ENCODE measurements at places on chromosomes 3 and 15.

- no peak for DNase-seq
Observed at GRCh38 chr15:80260551-80260950, 8.5 kb upstream of the CTXND1 start.

- DNase-seq = peak; percentile 71
Observed at GRCh38 chr3:194141415-194142155, 5.6 kb downstream of the HES1 start.

DNA sequence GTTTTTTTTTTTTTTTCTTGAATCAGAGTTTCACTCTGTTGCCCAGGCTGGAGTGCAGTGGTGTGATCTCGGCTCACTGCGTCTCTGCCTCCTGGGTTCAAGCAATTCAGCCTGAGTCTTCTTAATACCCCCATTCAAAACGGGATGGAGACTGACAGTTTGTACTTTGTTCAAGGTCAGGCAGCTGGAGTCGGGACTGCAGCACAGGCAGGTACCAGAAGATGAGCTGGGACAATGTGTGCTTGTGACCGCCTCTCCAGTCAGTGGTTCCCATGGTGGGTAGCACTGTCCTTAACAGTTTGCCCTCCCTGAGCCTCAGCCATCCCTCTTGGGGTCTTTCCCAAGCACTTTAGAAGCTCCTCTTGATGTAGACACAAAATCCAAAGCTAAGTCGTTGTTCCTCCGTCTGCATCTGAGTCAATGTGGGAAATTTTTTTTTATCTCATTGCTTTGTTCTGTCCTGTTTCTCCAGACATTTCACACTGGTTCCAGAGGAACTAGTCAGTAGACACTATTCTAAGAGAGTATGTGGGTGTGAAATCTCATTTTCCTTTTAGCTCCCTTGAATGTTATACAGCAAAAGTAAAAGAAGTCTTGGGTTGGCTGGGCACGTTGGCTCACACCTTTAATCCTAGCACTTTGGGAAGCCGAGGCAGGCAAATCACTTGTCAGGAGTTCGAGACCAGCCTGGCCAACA, 5.3 kb upstream of the TTLL13 start:
- DNase-seq = no peak

- DNase-seq = no peak
Observed at GRCh38 chr15:51641490-51642130, 19.0 kb upstream of the DMXL2 start.

DNA sequence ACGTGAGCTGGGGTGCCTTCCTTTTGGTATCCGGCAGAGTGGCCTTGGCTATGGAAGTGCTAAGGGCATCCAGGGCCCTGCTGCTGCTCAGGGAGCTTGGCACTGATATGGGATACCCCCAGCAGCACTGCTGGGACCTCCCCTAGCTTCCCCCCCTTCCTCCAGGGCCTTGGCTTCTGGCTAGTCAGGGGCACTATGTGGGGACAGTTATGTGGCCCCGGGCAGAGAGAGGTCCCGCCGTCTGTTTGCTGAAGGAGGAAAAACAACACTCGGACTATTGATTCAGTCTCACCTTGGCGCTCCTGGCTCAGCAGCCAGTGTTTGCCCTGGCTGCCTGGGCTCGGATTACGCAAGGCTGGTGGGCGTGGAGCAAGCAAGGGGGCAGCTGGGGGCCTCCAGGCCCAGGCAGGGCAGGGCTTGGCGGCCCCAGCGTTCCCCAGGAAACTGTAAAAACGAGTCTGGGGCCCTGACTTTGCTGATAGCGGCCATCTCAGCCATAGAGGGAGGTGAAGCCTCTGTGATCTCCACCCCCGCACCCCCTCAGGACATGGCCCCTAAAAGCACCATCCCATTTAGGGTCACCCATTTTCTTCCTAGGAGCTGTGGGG, 5.7 kb downstream of the FURIN start:
- no peak for DNase-seq

DNA sequence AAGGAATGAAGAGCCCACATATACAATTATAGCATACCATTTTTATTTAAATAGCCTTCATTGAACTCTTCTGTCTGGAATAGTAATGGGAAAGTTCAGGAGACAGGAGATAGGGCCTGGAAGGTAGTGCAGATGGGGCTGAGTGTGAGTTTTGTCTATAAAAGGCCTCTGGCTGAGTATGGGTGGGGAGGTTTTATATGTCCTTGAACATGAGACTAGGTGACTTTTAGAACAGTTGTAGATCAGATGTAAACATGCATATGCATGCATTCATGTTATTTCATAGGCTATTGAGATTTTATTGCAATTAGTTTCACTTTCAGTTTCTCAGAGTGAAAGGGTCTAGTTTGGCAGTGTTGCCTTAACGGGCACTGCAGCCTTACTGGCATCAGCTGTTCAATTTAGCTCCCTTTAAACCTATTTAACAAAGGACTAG, 27.1 kb downstream of the CGGBP1 start:
- DNase-seq = peak; percentile 25

- DNase-seq = no peak
Observed at GRCh38 chr3:35777065-35777464, 137.7 kb downstream of the ARPP21 start.

- DNase-seq = no peak
Observed at GRCh38 chr3:64837126-64837738, 149.4 kb upstream of the ADAMTS9 start.

DNA sequence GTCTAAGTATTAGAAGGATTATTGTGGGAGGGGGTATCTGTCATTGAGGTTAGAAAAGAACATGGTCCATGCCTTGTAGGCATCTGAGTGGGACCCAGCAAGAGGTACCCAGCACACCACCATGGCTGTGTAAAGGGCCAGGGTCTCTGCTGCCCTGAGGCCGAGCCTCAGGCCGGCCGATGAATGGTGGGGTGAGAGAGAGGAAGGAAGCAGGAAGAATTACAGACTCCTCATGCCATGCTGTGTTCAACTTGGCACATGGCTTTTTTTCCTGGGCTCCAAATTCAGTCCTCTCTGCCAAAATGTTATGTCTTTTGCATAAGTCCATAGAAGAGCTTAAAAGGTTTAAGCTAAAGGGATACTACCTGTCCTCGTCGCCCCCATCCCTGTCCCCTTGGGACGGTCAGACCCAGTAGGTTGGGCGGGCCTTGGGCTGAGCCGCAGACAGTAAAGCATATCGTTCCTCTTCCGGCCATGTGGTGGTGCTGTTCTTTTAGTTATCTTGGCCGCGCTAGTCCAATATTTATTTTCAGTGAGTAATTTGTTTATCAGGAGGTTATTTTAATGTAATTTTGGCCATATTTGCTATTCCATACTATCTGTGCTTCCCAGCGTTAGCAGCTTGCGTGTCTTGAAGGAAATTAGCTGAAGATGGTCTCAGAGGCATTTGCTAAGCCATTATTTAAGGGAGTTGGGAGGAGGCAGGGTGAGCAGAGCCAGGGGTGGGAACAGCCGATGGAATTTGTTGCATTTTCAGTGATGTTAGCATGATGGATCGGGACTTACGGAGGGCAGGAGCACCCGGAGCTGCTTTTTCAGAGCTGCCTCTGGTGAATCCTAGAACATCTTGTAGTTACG, 152.4 kb downstream of the AGBL1 start:
- DNase-seq = peak; percentile 20

DNA sequence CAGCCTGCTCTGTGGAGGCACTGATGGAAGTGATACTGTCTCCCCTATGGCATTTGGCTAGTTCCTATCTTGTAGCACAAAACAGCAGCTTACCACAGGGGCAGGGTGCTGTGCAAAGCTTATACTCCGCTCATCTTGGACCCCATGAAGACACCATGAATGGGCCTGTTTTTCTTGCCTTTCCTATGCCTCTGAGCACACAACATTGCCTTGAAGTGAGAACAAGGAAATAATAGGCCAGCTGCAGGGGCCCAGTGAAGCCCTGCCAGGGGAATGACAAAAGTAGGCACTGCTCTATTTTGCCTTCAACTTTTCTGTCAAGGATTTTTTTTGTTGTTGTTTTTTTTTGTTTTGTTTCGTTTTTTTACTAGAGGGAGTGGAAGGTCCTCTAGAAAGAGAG, 110.3 kb downstream of the PDE8A start:
- no peak for DNase-seq

GRCh38 chr15:62637574-62637897, 405.0 kb upstream of the TPM1 start:
- DNase-seq = no peak

DNA sequence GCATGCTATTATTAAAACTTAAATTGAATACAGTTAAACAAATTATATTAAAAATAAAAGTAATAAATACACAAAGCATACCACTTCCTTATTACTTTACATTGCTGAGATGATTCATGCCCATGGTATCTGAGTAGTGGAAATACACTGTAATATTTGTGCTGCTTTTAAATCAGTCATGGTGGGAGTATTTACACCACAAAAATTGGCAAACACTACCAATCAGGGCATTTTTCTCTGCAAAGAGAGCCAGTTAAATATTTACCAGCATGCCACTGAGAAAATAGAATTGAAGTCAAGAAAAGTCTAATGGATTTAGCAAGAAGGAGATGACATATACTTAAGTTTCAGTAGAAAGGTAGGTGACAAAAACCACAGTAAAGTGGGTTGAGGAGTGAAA, 19.6 kb downstream of the PPARG start:
- DNase-seq = no peak

- peak; percentile 68 for DNase-seq
Observed at GRCh38 chr15:70196372-70197316, 98.9 kb upstream of the TLE3 start.

GRCh38 chr3:18424213-18424728, 868 bp downstream of the SATB1 start:
- DNase-seq = no peak

GRCh38 chr3:134485075-134485717, 589 bp downstream of the ANAPC13 start:
- DNase-seq = no peak

GRCh38 chr3:102106416-102107097, 257.2 kb downstream of the NFKBIZ start:
- DNase-seq = no peak

DNA sequence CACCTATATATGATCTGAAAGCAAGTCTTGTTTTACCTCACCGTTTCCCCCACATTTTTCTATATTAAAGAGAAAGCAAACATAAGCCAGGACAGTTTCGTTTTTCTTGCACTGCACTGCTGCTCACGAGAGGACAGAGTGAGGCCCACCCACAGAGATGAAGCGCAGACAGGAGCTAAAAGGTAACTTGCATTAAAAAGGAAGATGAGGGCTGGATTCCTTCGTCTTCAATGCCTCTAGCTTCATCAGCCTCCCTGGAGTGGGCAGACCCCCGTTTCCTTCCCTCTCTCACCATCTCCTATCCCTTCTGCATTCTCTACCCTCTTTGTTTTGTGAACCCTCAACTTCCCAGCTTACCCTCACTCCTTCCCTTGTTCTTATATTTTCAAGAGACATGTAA, 18.9 kb downstream of the SUMF1 start:
- no peak for DNase-seq

DNA sequence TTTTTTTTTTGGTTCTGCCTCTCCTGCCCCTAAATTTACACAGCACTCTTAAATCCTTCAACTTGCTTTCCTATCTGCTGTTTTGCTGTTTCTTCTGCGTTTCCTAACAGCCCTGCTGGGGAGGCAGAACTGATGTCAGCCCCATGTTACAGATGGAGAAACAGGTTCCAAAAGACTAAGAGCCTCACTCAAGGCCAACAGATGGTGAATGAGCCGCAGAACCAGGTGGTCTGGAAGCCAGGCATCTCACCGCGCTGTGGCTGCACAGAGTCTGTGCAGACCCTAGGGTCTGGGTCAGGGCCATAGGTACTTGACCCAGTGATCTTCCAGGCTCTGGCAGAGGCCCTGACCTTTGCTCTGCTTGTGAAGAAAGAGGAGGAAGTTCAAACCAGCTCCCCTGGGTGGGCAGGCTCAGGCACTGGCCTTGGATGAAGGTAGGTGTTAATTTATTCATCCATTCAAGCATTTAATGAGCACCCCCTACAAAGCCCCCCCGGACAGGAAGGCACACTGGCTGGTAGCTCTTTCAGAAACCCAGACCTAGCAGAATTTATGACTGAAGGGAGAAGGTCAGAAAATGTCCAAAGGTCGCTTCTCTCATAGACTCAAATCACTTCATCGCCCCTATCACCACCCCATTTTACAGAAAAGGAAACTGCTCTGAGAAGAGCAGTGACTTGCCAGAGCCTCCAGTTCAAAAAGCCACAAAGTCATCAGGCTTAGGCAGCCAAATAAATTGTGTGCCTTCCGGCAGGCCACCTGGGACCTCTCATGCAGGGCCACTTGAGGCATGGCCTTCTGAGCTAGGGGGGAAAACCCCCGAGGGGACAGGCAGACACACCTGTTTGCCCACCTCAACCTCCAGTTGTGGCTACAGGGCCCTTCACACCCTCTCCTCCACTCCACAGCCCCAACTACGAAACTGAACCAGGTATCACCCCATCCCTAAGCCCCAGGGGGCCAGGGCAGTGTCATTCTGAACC, 2.7 kb downstream of the CHDH start:
- no peak for DNase-seq

GRCh38 chr15:45083223-45083622, 30.7 kb downstream of the DUOX2 start:
- DNase-seq = no peak

DNA sequence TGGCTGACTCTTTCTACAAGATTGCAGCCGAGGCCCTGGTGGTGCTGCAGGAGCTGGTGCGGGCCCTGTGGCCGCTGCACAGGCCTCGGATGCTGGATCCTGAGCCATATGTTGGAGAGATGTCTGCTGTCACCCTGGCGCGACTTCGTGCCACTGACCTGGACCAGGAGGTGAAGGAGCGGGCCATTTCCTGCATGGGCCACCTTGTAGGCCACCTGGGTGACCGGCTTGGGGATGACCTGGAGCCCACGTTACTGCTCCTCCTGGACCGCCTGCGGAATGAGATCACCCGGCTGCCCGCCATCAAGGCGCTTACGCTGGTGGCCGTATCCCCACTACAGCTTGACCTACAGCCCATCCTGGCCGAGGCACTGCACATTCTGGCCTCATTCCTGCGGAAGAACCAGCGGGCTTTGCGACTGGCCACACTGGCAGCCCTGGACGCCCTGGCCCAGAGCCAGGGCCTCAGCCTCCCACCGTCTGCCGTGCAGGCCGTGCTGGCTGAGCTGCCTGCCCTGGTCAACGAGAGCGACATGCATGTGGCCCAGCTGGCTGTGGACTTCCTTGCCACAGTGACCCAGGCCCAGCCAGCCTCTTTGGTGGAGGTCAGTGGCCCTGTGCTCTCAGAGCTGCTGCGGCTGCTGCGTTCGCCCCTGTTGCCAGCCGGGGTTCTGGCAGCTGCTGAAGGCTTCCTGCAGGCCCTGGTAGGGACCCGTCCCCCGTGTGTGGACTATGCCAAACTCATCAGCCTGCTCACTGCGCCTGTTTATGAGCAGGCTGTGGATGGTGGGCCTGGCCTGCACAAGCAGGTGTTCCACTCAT, 20.3 kb downstream of the CAND2 start:
- no peak for DNase-seq
